NCI-H524 (cell line): ENCODE measurements at places on chromosomes 7 and 10.

DNA sequence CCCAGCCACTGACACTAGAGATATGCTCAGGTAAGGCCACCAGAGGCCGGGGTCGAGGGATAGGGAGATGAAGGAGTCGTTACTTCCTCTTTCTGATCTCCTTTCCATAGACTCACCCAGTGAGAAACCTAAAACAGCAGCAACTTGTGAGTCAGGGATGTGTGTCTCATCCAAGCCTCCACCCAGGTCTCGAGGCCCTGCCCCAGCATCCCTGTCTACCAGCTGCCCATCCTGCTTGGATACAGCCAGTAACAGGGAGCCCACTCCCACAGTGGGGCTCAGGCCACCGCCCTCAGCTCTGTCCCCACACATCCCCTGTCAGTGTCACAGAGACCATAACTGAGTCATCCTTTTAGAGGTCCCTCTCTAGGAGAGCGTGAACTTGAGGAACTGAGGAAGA, 49.6 kb upstream of the CHST15 start:
- DNase-seq = no peak

DNA sequence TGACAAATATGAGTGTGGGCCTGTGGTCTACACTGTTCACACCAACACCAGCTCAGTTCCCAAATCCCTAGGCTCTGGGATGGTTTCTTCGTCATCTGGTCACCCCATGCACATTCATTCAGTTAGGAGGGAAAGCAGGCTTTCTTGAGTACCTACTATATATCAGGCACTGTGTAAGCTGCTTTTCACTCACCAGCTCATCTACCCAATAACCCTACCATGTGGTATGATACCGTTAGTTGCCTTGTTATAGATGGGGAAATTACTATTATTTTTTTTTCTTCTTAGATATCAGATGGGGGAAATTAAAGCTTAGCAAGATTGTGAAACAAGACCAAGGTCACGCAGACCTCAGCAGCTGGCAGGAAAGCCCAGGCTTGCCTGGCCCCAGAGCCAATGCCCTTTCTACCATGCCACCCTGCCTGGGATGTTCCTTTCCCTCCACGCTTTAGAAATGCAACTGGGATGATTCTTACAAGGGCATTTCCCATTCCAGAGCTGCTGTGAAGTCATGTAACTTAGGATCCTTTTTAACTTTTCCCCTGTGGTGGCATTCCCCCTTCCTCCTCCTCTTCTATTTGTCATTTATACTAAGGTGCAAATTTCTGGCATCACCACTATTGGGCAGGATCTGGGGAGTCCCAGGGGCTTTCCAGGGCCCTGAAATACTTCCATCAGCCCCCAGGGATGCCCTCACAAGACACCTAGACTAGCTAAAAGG, 93.1 kb upstream of the EFCAB10 start:
- no peak for DNase-seq

DNA sequence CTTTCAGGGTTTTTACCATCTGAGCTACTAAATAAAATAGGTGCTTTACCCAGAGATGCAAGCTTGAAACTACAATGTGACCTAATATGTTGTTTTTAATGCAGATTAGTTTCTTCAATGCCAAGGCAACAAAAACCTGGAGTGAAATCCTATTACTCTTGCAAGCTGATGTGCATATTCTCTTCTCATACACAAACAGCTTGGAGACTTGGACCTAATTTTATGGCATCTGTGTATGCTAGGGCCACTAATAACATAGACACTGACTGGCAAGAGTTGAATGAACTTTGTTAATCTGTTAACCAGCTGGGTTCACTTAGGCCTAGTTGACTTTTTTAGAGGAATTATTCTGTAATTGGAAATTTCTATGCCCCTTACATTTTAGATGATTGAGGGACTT, 23.4 kb upstream of the SMIM30 start:
- no peak for DNase-seq

DNA sequence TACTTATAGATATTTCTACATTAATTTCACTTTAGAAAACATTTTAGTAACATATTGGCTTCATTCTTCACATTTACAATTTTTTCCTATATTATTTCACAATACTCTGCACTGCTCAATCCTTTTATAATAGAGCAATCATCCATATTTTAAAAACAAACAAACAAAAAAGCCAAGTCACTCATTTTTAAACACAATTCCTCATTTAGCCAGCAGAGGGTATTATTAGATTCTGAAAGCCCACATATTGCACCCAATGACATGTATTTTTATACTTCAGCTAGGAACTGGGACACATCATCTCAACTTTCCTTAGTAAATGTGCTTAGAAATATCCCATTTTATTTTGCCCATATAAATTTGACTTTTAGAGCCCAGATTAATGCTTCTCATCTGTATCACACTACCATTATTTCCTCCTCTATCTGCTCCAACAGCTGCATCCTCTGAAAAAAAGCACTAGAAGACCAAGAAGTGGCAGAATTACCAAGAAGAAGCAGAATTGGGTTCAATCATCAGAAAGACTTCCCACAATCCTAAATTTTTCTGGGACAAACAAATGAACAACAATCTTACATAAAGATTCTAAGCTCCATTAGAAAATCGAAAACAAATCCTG, 29.5 kb downstream of the CTNNA3 start:
- DNase-seq = peak; percentile 1

- DNase-seq = no peak
Measured at GRCh38 chr10:34804306-34804705, 10.8 kb downstream of the PARD3 start.

GRCh38 chr7:74002474-74003017, 25.4 kb upstream of the ELN start:
- DNase-seq = no peak

DNA sequence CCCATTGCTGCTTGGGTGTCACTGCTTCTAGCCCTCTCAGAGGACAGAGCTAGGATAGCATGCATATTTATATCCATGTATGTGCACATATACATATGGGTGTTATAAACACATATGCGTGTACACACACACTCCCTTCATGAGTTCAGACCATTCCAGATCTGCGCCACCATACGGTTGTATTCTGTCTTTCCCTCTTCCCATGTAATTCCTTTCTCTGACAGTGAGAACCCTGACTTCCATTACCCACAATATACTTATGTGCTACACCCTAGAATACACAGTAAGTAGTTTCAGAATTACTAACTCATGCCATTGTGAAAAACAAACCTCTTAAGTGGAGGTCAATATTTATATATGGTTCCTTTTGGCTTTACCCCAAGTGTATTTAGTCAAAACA, 116.6 kb upstream of the SAMD8 start:
- DNase-seq = no peak

GRCh38 chr7:50923476-50923875, 140.8 kb upstream of the GRB10 start:
- no peak for DNase-seq

- no peak for DNase-seq
Measured at GRCh38 chr10:72834183-72834825, 59.2 kb upstream of the OIT3 start.

DNA sequence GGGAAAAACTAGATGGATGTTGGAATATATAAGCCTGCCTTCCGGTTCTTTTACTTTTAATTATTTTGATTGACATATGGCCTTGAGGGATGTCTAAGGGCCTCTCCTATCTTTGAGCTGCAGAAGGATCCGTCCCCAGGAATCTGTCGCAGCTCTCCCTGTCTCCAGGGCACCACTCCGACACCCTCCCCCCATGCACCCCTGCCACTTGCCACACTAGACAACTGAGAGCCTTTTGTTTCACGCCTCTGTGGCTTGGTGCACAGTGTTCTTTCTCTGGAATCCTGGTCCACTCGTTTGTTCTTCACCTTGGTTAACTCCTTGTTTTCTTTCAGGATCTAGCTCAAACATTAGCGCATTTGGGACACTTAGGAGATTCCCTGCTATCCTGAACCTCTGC, 124.1 kb upstream of the EFCAB10 start:
- DNase-seq = no peak

- DNase-seq = peak; percentile 33
Measured at GRCh38 chr10:71270301-71271220, 48.5 kb upstream of the SLC29A3 start.

GRCh38 chr10:30187010-30187409, 127.6 kb upstream of the JCAD start:
- DNase-seq = no peak

DNA sequence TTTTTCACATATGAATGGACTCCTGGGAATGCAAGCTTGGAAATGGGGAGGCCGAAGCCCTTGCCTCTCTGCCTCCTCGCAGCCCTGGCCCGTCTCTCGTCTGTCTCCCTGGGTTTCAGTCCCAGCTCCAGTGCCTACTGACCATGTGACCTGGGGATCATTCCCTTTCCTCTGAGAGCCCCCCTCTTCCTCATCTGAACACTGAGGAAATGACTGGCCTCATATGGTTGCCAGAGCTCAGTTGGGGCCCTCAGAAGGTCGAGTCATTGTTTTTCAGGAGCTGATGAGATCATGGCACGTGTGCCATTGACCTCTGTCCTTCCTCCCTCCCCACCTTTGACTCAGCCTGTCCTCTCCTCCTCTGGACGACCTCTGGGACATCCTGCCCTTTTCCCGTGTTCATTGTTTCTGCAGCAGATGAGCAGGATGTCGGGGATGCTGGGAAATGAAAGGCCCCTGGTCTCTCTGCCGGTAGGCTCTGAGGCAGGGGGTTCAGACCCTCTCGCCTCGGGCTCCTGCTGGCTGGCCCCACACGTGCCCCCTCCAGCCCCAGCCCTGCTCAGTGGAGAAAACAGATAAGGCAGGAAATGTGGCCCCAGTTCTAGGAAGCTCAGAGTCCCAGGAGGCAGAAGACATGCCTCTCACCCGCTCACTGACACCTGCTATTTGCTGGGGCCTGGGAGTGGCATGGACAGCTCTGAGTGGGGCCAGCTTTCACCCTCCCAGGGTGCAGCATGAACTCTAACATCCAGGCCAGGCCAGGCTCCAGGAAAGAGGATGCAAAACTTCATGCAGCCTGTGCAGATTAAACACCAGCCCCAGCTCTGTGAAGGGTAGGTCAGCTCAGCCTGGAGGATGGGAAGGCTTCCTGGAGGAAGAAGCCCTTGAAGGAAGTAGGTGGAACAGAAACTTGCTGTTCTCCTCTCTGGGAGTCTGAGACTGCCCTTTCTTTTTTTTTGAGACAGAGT, 8.3 kb upstream of the PPP1R35 start:
- no peak for DNase-seq

DNA sequence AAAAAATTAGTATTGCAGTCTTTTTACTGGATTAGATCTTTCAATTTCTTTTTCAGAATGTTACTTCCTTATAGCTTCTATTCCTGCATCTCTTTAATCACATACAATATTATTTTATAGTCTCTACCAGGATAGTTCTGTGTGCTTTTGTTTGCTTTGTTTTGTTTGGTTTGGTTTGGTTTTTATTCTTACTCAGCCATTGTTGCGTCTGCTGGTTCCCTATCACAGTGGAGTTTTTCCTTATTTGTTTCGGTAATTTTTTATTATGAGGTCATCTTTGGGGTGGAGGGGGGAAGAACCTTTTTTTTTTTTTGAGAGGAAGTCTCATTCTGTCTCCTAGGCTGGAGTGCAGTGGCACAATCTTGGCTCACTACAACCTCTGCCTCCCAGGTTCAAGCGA, 9.0 kb upstream of the BAIAP2L1 start:
- no peak for DNase-seq

GRCh38 chr7:37674531-37674930, 9.0 kb upstream of the GPR141 start:
- no peak for DNase-seq

GRCh38 chr10:101146392-101147251, 15.5 kb downstream of the TLX1 start:
- DNase-seq = no peak

DNA sequence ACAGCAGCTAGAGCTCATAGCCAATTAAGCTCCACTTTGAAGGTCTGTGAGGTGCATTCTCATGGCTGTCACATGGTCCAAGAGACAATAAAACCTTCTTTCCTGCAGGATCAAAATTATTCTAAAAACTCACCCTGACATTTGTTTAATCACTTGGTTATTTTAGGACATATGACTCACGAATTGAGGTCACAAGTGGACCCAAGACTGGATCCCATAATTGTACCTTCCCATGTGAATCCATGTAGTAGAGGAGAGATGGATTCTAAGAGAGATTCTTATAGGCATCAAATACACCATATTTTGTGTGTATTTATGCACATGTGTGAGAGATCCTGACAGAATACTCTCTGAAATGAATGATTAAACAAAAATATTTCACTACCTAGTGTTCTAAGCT, 18.1 kb downstream of the POLR1F start:
- DNase-seq = no peak

GRCh38 chr7:77399816-77400215, 16.3 kb downstream of the GSAP start:
- no peak for DNase-seq

DNA sequence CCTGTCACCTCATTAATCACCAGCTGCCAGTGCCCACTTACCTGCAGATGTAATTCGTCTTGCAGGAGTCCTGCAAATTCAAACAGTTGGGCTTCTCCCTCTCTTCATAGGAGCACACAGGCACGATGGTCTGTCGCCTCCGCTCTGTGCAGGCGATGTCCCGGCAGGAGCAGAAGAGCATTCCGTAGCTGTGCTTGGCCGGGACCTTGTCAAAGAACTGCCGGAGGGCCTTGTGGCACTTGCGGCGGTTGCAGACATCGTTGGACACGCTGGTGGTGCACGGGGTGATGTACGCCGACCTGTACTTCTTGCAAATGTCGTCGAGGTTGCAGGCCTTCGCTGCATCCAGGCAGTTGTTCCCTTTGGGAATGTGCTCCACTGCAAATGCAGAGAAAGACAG, 147.8 kb downstream of the GFRA1 start:
- DNase-seq = peak; percentile 6

- DNase-seq = no peak
Measured at GRCh38 chr10:3099291-3100092, 32.1 kb downstream of the PFKP start.

DNA sequence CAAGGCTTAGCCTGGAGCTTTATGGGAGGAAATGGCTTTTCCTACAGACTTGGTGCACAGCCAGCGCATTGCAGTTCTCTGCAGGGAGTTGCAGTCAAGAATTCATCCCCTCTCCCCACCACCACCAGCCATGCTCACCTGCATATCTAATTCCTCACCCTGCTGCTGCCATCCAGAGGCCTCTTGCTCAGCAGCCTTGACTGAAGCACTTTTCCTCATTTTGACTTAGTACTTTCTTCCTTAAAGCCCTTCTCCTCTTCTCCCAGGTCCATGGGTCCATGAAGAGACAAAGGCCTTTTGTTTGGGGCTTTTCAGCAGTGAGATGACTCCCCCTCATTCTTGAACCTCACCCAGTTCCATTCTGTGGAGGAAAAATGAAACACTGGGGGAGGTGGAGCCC, 39.7 kb upstream of the GPR141 start:
- no peak for DNase-seq

DNA sequence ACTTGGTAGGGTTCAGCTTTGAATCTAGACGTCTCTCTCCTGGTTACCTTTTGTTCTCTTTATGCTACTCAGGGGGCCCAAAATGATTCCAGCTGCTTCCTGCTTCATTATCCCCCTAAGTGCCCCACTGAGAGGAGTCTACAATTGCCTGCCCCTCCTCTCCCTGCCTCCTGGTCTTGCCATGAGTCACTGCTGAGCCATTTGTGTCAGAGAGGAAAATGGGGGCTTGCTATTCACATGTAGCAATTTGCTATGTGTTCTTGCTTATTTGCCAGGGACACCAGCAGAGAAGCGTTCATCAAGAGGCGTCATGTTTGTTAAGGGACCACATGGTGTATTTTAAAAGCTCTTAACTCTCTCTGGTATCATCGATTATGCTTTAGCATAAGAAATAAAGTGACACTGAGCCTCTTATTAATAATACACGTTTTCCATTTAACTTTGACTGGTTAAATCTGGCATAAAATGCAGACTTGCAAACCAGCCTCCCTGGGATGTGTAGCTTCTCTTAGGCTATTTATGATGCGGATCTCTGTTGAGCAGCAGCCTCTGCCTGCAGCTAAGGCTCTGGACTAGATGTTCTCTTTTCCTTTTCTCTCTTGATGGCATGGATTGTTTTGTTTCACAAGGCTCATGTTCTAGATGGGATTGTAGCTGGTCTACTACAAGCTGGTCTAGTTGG, 239.3 kb downstream of the AUTS2 start:
- peak; percentile 86 for DNase-seq
